ENCODE measurements at places on chromosomes 6 and 20. TPM values are rescaled to one million over a fixed set of nuclear protein-coding genes. Genes with fewer than 3 reads are reported as not detected.

DNA sequence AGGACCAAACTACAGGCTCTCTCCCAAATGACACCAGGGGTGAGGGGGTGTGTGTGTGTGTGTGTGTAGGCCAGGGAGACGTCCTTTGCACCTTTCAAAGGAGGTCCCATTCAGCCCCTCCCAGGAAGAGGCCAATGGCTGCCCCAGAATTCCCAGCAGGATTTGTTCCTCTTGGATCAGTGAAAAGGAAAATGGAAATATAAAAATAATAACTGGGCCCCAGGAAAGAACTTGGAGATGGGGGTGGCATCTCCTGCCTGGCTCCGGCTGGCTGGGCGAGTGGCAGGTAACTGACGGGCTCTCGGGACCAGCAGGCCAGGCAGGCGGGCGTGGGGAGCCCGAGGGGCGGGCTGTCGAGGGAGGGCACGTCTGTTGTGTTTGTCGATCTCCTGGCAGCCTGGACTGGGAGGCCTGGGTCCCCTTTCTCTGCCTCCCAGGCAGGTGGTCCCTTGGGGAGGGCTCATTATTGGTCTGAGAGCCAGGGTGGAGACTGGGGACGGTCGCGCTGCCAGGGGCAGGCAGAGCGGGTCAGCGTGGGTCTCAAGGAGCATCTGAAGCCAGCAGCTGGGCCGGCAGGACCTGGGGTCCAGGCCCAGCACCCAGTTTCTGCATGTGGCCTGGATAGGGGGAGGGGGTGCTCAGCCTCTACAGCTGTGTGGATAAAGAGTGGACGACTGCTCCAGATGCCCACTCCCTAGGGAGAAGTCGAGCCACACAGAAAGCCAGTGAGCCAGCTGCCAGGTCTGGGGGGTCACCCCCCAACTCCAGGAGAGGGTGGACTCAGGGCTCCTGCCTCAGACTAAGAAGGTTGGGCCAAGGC, 3.1 kb downstream of the NOL4L start:
- DNase-seq = no peak

GRCh38 chr6:73139681-73140383, 85.5 kb downstream of the KHDC1L start:
- no peak for DNase-seq

GRCh38 chr6:65566117-65566516, 140.9 kb downstream of the EYS start:
- no peak for DNase-seq

- no peak for DNase-seq
Observed at GRCh38 chr6:11753798-11754197, 24.8 kb downstream of the ADTRP start.

DNA sequence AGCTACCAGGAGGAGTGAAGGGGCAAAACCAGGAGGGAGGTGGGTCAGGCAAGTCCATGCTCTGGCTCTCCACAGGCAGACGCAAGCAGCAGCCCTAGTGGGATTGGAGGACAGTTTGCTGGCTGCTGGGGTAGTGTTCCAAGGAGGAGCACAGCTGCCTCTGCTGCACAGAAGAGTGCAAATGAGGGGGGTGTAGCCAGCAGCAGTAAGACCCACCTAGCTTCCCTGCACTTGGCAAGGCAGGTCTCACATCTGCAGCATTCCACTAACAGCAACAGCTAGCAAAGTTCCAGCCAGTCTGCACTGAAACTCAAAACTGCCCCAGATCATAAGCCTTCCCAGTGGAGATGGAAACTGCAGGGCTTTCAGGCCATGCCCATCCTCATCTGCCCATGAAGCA, 405.0 kb downstream of the UTRN start:
- no peak for DNase-seq

- no peak for DNase-seq
Observed at GRCh38 chr6:129691043-129691640, 18.8 kb downstream of the ARHGAP18 start.

GRCh38 chr6:71330501-71330900, 41.9 kb downstream of the OGFRL1 start:
- no peak for DNase-seq

GRCh38 chr6:150255840-150256239, 113.0 kb upstream of the IYD start:
- DNase-seq = no peak

DNA sequence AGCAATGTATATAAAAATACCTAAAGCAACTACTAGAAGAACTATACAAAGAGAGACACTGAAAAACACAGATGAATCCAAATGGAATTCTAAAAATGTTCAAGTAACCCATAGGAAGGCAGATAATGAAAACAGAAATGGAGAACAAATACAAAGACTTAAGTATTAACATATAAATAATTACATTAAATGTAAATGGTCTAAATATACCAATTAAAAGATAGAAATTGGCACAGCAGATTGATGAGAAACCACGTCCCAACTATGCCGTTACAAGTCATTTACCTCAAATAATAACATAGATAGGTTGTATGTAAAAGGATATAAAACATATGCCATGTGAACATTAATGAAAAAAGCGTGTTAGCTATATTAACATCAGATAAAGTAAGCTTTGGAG, 40.1 kb downstream of the CEP85L start:
- DNase-seq = no peak

- DNase-seq = no peak
Observed at GRCh38 chr6:41647061-41647511, 8.8 kb downstream of the MDFI start.

DNA sequence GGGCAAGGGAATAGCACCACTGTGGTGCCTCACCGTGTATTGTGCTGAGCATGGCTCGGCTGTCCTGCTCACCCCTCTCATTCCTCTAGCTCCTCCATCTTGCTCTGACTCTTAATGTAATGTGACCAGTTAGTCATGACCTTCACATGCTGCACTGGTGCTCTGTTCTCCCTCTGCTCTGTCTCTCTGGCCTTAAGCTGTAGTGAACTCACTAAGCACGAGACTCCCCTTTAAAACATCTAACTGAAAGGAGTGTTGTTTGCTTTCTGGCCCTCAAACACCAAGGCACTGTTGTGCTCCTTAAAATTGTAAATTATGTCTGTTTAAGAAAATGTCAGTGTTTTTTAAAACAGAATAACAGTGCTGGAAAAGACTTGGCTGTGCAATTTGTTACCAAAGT, 140.4 kb downstream of the HDGFL1 start:
- no peak for DNase-seq

DNA sequence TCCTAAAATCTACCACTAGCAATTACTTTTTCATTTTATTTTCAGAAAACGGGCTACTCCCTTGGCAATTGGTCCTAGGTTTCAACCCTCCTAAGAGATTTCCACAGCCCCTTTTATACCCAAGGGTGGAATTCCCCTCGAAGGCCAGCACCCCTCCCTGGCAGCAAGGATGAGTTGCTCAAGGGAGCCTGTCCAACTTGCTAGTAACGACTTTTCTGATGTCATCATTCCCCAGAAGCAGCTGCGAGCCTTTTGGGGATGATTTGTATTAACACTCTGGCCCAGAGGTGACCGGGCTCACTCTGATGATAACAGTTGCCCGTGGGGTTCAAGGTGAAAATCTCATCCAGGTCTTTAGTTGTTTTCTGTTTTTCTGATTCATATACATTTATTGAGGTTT, 30.7 kb upstream of the NAA20 start:
- no peak for DNase-seq

- no peak for DNase-seq
Observed at GRCh38 chr6:113662093-113662665, 195.0 kb upstream of the MARCKS start.

Gene GZF1
- 5.8 TPM for total RNA-seq

Gene DLL1
- total RNA-seq = 38.7 TPM

Gene PHACTR3
- total RNA-seq = 31.5 TPM

Gene OR2B6
- not detected for total RNA-seq

Gene SLC35D3
- total RNA-seq = not detected

Gene PKIB
- 4.1 TPM for total RNA-seq
